ENCODE measurements at places on chromosomes 11 and 22. TPM values are rescaled to one million over a fixed set of nuclear protein-coding genes. Genes with fewer than 3 reads are reported as not detected.

Gene CLTCL1
- total RNA-seq, result 11.8 TPM

Gene CARD18
- not detected for total RNA-seq

Gene KCTD14
- 0.32 TPM for total RNA-seq

Gene C11orf91
- not detected for total RNA-seq

DNA sequence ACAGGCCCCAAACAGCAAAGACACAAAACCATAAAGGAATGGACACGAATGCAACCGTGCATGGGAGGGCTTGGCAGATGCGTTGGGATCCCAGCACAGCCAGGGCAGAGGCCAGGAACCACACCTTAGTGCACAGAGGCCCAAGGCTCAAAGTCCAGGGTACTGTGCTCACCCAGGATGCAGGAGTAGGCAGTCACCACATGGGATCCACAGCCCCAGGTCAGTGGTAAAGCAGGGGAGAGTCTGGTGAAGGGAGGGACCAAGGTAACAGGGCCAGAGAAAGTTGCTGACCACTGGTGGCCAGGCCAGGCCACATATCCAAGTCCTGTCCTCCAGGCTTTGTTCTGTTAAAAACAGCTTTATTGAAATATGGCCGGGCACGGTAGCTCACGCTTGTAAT, 6.5 kb upstream of the CERK start:
- no peak overlapping the region for H3K4me3 ChIP-seq
- DNase-seq, result no peak
- H3K4me1 ChIP-seq, result no peaks in the 10 kb centered on the region
- no peak overlapping the region for H3K27ac ChIP-seq

DNA sequence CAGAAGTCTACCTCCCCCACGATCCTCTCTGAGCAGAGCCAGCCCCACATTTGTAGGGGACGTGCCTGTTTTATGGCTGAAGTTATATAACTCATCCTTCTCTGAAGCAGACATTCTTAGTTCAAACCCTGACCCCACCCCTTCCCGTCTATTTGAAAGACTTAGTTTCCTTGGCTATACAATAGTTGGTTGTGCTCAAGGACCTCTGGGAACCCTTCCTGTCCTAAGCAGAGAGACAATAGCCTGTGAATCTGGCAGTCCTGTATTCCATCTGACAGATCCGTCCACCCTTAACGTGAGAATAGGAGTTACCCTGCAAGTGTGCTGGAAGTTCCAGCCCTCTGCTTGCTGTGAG, 75.2 kb downstream of the MN1 start:
- peaks cover 5% of the 10 kb centered on the region for H3K36me3 ChIP-seq
- no peak for DNase-seq
- peaks cover 4% of the 10 kb centered on the region for H3K4me1 ChIP-seq
- H3K27me3 ChIP-seq, result peaks cover 7% of the 10 kb centered on the region
- H3K27ac ChIP-seq, result no peak overlapping the region

DNA sequence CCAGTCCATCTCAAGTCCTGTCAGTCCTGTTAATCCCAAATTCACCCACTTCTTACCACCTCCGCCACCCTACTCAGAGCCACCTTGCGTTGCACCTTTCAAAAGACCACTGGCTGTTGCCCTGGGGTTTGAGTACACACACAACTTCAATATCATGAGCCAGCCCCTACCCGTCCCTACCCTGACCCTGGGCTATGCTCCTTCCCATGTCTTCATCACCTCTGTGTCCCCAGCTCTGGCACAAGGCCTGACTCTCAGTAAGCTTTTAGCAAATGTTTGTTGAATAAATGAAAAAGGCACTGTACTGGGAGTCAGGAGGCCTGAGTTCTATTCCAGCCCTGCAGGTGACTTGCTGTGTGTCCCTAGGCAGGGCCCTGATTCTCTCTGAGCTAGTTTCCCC, 26.5 kb downstream of the OTOG start:
- H3K4me1 ChIP-seq, result no peaks in the 10 kb centered on the region
- no peak overlapping the region for H3K4me3 ChIP-seq
- no peaks in the 10 kb centered on the region for H3K36me3 ChIP-seq
- H3K27ac ChIP-seq, result no peak overlapping the region
- H3K27me3 ChIP-seq, result peaks cover 5% of the 10 kb centered on the region

Measured in glutamatergic neuron (in vitro differentiated cells).